Fibroblast of skin of right quadriceps (primary cell): ENCODE measurements at places on chromosomes 7 and 10.
A peak's percentile ranks its signal among the peaks of the same experiment; 100 is the strongest.

DNA sequence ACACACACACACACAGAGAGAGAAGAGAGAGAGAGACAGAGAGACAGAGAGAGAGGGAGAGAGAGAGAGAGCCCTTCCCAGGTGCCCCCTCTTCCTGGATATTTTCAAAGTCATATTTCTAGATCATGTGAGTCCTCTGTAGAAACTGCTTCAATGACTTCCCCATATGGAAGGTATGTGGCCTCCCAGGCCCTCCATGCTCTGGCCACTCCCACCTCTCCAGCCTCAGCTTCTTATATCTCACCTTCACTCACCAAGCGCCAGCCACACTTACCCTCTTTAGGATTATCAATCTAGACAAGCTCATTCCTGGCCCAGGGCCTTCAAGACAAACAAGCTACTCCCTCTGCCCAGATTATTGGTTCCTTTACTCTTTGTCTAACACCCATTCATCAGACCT lies 259.7 kb downstream of the MTERF1 start:
- no peak for DNase-seq

DNA sequence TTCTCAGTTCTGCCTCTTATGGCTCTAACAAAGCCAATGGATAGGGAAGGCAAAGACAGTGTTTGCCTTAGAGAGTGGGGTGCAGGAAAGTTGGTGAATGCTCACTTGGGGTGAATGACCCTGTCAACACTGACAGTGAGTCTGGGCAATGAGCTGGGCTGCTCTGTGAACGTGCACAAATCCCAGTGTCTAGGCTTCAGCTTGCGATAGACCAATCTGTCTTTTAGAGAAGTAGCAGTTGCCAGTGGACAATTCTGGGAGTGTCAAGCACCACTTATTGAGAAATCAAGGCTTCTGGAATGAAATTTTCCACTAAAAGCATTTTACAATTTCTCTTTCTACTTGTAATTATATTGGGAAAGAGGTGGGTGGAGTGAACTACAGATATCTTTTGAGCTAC lies 141.4 kb downstream of the HERPUD2 start:
- no peak for DNase-seq

DNA sequence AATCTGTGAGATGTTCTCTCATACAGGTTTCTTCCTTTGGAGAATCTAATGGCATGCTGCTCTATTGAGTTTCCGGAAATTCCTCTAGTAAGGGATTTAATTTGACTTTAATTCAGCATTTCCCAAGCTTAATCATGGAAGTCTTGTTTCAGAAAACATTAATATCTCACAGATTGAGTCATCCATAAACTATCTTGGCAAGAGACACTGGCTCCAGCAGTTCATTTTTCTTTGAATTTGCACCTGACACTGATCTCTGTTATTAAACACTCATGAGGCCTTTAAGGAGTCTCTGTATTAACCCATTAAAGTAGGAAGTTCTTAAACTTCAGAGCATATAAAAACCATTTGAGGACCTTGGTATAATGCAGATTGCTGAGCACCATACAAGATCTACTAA lies 3.6 kb upstream of the ITGB8 start:
- DNase-seq, result peak; percentile 51

DNA sequence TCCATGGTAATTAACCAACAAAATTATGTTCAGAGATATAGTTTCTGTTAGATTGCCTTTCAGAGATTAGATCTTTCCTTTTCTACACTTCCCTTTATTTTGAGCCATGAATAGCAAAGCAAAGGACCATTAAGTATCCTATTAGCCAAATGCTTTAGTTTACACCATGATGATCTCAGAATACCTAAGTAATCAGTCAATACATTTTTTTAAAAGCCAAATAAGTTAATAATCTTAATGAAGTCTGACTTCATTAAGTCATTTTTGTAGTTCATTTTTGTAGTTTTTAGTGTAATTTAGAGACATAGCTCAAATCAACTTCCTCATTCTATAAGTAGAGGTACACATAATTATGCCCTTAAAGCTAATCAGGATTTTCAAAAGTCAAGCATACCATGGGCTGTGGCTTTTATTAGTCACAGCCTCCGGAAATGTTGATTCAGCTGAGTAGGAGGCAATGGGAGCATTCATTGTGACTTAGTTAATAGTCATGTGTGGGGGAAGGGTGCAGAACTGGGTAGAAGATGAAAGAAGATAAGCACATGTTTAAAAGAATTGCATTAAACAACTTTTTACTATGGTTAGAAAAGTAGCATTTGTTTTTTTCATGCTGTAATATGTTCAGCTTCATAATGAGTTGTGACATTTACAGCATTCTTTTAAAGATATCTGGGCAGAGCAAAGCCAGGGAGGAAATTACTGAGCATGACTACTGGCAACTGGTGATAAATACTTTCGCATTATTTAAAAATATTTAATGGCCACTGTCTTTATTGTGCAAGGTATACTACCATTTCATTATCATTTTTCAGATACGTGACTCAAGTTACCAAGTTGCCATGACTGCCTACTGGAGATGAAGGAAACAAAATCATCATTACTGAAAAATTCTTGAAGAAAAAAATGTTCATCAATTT lies 57.3 kb upstream of the CCDC71L start:
- peak; percentile 100 for DNase-seq

DNA sequence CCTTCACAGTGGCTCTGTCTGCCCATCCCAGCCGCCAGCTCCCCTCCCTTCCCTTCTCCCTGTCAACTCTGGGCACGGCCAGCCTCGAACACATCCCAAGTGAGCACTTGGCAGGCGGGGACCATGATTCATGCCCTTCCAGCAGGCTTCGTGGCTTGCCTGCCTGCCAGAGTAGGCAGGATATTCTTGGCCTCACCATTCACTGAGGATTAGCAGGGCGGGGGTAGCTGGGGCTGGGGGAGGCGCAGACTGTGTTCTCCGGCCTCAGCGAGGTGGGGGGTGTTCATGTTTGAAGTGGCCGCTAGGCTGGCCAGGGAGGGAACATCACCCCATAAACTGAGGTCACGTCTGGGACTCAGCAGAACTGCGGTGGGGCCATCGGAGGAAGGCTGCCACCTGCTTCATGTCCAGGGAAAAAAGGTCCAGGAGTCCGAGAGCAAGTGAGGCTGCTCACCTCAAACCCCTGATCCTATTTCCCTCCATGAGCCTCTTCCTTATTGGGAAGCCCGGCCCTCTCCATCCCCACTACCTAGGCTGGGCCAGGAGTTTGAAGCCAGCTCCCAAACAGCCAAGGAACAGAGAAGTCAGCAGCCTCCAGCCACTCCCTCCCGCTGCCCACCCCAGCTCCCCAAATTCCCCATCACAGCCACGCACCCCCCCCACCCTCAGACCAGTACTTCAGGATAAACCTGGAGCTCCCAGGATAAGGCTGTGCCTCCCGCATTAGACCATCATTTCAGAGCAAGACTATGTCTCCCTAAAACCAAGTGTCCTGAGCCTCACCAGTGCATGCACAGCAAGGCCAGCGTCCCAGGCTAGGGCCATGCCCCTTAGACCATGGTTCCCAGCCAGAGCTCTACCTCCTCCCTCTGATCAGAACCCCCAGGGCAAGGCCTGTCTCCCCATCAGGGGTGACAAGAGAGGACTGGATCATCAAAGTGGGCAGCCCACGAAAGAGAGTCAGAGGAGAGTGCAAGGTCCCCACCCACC lies 42.8 kb upstream of the RABGEF1 start:
- peak; percentile 67 for DNase-seq

GRCh38 chr7:124059375-124059774 lies 26.5 kb upstream of the TMEM229A start:
- no peak for DNase-seq
